Natural killer cell treated with Interleukin-12 subunit alpha and Interleukin-12 subunit beta and Interleukin-15 and Interleukin-18, amount 100 ng/mL, for 72 hours (primary cell): ENCODE measurements at places on chromosomes 1 and 21. TPM values are rescaled to one million over a fixed set of nuclear protein-coding genes. Genes with fewer than 3 reads are reported as not detected.

Gene TMEM81
- 3.0 TPM for total RNA-seq

Gene NBPF10
- total RNA-seq: 2.8 TPM

GRCh38 chr1:227841096-227841495 is 25.6 kb downstream of the PRSS38 start:
- no peaks in the 10 kb centered on the region for H3K4me1 ChIP-seq
- no peaks in the 10 kb centered on the region for H3K36me3 ChIP-seq
- H3K27me3 ChIP-seq: peaks cover 15% of the 10 kb centered on the region
- H3K4me3 ChIP-seq: no peak overlapping the region

GRCh38 chr1:8031176-8031785 is 5.2 kb upstream of the ERRFI1 start:
- no peak overlapping the region for H3K27ac ChIP-seq
- H3K4me1 ChIP-seq: peaks cover 8% of the 10 kb centered on the region
- H3K27me3 ChIP-seq: peaks cover 8% of the 10 kb centered on the region
- H3K36me3 ChIP-seq: no peaks in the 10 kb centered on the region
- no peak for DNase-seq

GRCh38 chr1:95308276-95309030 is 74.4 kb downstream of the RWDD3 start:
- H3K4me3 ChIP-seq: no peak overlapping the region
- H3K4me1 ChIP-seq: no peaks in the 10 kb centered on the region
- H3K27me3 ChIP-seq: peaks cover 3% of the 10 kb centered on the region
- DNase-seq: no peak
- H3K36me3 ChIP-seq: no peaks in the 10 kb centered on the region
